ENCODE measurements at places on chromosomes 5 and 9.
A peak's percentile ranks its signal among the peaks of the same experiment; 100 is the strongest.

GRCh38 chr5:149220750-149221149 is 50.9 kb upstream of the AFAP1L1 start:
- no peaks in the 10 kb centered on the region for H3K4me1 ChIP-seq
- H3K36me3 ChIP-seq = no peaks in the 10 kb centered on the region
- H3K4me3 ChIP-seq = no peak overlapping the region
- DNase-seq = no peak
- no peaks in the 10 kb centered on the region for H3K27me3 ChIP-seq
- no peak overlapping the region for H3K27ac ChIP-seq

DNA sequence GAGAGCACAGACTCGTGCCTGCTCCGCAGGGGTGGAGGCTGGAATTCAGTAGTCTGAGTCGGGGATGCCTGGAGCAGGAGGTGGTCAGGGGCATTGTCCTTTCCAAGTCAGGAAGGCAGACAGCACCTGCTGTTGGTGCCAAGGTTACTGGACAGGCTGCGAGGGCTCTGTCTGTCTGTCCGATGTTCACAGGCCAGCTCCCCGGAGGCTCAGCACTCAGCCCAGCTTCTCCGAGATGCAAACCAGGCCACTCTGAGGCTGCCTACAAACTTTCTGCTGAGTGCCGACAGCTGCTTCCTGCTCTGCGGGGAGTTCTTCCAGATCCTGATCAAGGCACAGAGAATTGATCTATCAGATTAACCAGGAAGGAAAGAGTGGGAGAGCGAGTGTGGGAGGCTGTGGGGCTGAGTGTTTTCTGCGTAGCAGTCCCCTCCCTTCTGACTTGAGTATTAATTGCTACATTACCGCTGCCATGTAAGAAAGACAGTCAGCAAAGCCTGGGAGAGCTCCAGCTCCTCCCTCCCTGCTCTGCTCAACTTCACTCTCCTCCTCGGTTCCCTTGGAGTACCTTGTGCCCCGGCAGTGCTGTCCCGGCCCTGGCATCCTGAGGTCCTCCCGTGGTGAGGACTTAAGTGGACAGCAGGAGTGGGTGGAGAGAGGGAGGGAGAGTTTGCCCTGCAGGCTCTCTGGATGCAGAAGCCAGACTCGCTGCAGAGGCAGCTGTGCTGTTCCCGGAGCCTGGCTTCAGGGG is 36.0 kb downstream of the KCNMB1 start:
- peaks cover 6% of the 10 kb centered on the region for H3K4me1 ChIP-seq
- H3K27me3 ChIP-seq = peaks cover 66% of the 10 kb centered on the region
- DNase-seq = peak; percentile 81
- no peak overlapping the region for H3K27ac ChIP-seq
- no peaks in the 10 kb centered on the region for H3K36me3 ChIP-seq

- H3K27me3 ChIP-seq = no peaks in the 10 kb centered on the region
- H3K4me1 ChIP-seq = no peaks in the 10 kb centered on the region
These were observed 217.7 kb downstream of the C9orf50 start for GRCh38 chr9:129402931-129403778.

- H3K36me3 ChIP-seq = no peaks in the 10 kb centered on the region
- H3K27me3 ChIP-seq = peaks cover 9% of the 10 kb centered on the region
- no peak overlapping the region for H3K4me3 ChIP-seq
- H3K4me1 ChIP-seq = no peaks in the 10 kb centered on the region
- no peak overlapping the region for H3K27ac ChIP-seq
- DNase-seq = no peak
These were observed 100.7 kb downstream of the MTX3 start for GRCh38 chr5:79890119-79890929.

- H3K27ac ChIP-seq = peak overlapping the region; percentile 77
- no peaks in the 10 kb centered on the region for H3K27me3 ChIP-seq
- peak overlapping the region; percentile 79 for H3K4me3 ChIP-seq
- H3K4me1 ChIP-seq = peaks cover 7% of the 10 kb centered on the region
- peak; percentile 66 for DNase-seq
These were observed 1.1 kb upstream of the DNAJB5 start for GRCh38 chr9:34988218-34989002.
